ENCODE measurements at places on chromosomes 4 and X. TPM values are rescaled to one million over a fixed set of nuclear protein-coding genes. Genes with fewer than 3 reads are reported as not detected.

The PABPC1L2A gene
- not detected for total RNA-seq

The RAB33A gene
- total RNA-seq, result 0.26 TPM

The SCML2 gene
- total RNA-seq, result 6.8 TPM

The KIT gene
- total RNA-seq, result not detected

The SASH3 gene
- not detected for total RNA-seq

The RNF212 gene
- 1.6 TPM for total RNA-seq

The ADH1C gene
- total RNA-seq, result not detected

The PPEF1 gene
- 1.3 TPM for total RNA-seq

The ING2 gene
- 9.5 TPM for total RNA-seq

The OTC gene
- not detected for total RNA-seq

Data from A549 treated with ZK216348 at 1 μM for 4 hours (cell line).